ENCODE measurements at places on chromosomes 1 and 21. TPM values are rescaled to one million over a fixed set of nuclear protein-coding genes. Genes with fewer than 3 reads are reported as not detected.

- DNase-seq = no peak
- no peak overlapping the region for H3K4me3 ChIP-seq
- H3K27me3 ChIP-seq = no peaks in the 10 kb centered on the region
- H3K4me1 ChIP-seq = no peaks in the 10 kb centered on the region
Measured at GRCh38 chr1:42052072-42052699, 101.0 kb upstream of the GUCA2B start.

The SPAG17 gene
- 4.8 TPM for total RNA-seq

DNA sequence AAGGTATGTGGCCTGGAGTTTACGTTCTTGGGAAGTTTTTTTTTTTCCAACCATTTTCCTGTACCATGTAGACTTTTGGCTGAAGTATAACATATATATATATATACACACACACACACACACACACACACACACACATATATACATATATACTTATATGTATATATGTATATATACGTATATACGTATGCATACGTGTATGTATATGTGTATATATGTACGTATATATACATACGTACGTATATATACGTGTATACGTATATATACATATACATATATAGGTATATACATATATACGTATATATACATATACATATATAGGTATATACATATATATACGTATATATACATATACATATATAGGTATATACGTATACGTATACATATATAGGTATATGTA lies 18.9 kb downstream of the CR1 start:
- H3K27me3 ChIP-seq = no peaks in the 10 kb centered on the region
- no peak overlapping the region for H3K4me3 ChIP-seq
- DNase-seq = no peak

DNA sequence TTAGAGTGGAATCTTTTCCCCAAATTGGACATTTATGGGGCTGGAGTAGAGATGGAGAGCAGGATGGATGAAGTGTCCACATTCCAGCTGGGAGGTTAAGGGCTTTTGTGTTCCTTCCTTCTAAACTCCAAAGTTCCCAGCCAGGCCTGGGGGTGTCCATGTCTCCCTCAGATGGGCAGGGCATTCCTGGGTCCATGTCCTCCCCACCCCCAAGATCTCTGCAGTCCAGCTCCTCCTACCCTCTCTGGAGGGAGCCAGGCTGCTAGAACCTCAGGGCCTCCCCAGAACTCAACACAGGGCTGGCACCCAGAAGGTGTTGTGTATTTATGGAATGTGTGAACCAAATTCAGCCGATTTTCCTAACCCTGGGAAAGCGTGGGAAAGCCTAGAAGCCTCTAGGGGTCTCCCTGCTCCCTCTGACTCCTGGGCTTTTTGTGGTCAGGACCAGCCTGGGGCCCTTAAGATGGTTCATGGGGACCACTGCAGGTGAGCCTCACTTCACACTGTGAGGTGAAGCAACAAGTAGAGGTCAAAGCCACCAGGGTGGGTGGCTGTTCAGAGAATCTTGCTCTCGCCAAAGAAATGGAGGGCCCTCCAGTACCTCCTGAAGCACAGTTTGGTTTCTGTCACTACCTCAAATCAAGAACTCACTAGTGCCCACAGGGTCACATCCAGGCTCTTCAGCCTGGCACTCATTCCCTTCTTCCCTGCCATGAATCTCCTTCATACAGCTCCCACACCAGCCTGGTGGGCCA lies 54.8 kb downstream of the GLIS1 start:
- H3K27me3 ChIP-seq = no peaks in the 10 kb centered on the region
- DNase-seq = no peak
- H3K4me1 ChIP-seq = no peaks in the 10 kb centered on the region
- H3K36me3 ChIP-seq = no peaks in the 10 kb centered on the region
- H3K27ac ChIP-seq = no peak overlapping the region

DNA sequence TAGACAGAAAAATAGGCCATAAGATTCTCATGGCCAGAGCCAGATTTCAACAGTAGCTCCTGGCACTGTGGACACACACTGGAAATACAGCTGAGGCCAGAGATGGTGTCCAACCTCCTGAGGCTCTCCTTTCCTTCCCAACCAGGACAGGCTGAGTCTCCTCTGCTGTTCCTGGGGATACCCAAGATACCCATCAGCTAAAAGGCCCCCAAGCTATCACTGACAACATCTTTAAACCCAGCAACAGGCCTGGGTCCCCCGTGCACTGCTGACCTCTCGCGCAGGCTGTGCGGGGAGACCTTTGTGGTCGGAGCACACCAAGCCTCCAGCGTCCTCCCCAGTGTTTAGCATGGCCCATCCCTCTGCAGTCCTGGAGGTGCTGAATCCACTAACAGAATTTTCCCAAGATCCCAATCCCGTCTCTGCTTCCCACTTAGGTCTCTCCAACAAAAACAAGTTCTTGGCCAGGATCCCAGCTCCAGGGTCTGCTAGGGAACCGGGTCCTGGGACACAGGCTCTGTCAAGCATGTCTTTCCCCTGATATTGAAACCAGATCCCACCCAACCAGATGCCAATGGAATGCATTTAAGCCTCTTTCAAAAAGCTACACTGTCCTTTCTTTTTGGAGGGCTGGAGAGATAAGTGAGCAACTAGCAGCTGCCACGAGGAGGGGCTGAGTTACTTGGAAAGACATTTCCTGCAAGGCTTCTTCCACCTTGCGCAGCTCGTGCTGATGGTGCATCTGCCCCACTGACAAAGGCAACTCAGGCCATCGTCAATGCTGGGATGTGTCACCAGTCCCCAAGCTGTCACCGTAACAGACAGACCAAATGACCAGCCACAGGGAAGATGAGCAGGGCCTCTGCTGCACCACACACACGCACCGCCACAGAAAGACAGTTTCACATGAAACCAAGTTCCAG lies 73.2 kb downstream of the BCAR3 start:
- no peak overlapping the region for H3K4me3 ChIP-seq
- no peaks in the 10 kb centered on the region for H3K36me3 ChIP-seq
- no peak overlapping the region for H3K27ac ChIP-seq
- DNase-seq = no peak
- peaks cover 16% of the 10 kb centered on the region for H3K4me1 ChIP-seq
- H3K27me3 ChIP-seq = no peaks in the 10 kb centered on the region

- no peak overlapping the region for H3K27ac ChIP-seq
- no peaks in the 10 kb centered on the region for H3K4me1 ChIP-seq
- H3K4me3 ChIP-seq = no peak overlapping the region
- DNase-seq = no peak
- H3K27me3 ChIP-seq = no peaks in the 10 kb centered on the region
Measured at GRCh38 chr1:96747565-96747964, 26.0 kb downstream of the PTBP2 start.

GRCh38 chr21:37821092-37821491 lies 95.2 kb downstream of the KCNJ6 start:
- no peak overlapping the region for H3K4me3 ChIP-seq
- no peaks in the 10 kb centered on the region for H3K4me1 ChIP-seq
- H3K27me3 ChIP-seq = no peaks in the 10 kb centered on the region
- no peaks in the 10 kb centered on the region for H3K36me3 ChIP-seq
- H3K27ac ChIP-seq = no peak overlapping the region

The PAQR6 gene
- total RNA-seq = 0.63 TPM

The NBPF19 gene
- 14.8 TPM for total RNA-seq

The SPATA46 gene
- not detected for total RNA-seq

The PBX1 gene
- total RNA-seq = 159 TPM

The C21orf91 gene
- 8.6 TPM for total RNA-seq

The GJA9 gene
- not detected for total RNA-seq

- no peak overlapping the region for H3K4me3 ChIP-seq
- peak; percentile 67 for DNase-seq
- no peaks in the 10 kb centered on the region for H3K36me3 ChIP-seq
- H3K27ac ChIP-seq = peak overlapping the region; percentile 26
- no peaks in the 10 kb centered on the region for H3K27me3 ChIP-seq
- peaks cover 17% of the 10 kb centered on the region for H3K4me1 ChIP-seq
Measured at GRCh38 chr1:111948209-111949171, 41.0 kb downstream of the KCND3 start.

- no peak for DNase-seq
- no peaks in the 10 kb centered on the region for H3K4me1 ChIP-seq
- H3K27me3 ChIP-seq = peaks cover 12% of the 10 kb centered on the region
- H3K4me3 ChIP-seq = no peak overlapping the region
- no peaks in the 10 kb centered on the region for H3K36me3 ChIP-seq
Measured at GRCh38 chr1:18714404-18715175, 83.9 kb downstream of the PAX7 start.

The CD52 gene
- total RNA-seq = 12.3 TPM

- peaks cover under 1% of the 10 kb centered on the region for H3K4me1 ChIP-seq
- no peaks in the 10 kb centered on the region for H3K36me3 ChIP-seq
- H3K27ac ChIP-seq = no peak overlapping the region
Measured at GRCh38 chr1:155513300-155513916, 49.2 kb downstream of the ASH1L start.

DNA sequence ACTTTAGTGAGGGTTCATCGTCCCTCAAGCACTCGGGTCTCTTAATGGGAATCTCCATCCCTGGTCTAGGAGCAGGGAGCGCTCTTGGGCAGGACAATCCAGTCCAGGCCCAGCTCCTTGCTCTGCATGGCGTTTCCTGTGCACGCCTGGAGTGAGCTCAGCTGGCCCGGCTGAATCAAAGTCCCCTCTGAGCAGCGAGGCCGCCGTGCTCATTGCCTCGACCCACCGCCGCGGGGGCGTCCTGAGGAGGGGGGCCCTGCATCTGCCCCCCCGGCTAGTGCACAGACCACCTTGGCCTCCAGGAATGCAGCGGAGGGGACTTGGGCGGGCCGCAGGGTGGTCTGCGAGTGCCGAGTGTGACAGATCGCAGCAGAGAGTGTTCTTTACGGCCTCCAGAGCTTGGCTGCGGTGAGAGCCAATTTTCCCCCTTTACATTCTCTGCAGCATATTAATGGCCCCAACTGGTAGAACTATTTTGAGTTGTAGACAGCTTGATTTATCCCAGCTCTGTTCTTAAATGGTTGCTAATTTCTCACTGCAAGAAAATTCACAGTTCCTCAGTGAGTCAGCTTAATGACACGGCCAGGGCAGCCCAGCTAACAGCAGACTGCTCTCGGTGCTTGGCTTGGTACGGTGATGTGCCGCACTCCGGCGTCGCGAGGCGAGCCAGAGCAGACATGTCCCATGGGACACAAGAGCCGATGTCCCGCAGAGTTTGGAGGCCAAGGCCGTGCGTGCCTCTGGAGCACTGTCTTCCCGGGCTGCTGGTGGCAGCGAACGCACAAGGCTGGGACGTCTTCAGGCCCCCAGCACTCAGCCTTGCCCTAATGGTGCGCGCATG lies 39.8 kb downstream of the SNAP47 start:
- no peak overlapping the region for H3K27ac ChIP-seq
- no peak overlapping the region for H3K4me3 ChIP-seq
- H3K27me3 ChIP-seq = no peaks in the 10 kb centered on the region
- H3K4me1 ChIP-seq = no peaks in the 10 kb centered on the region
- H3K36me3 ChIP-seq = peaks cover 9% of the 10 kb centered on the region
